ENCODE measurements at places on chromosomes 4 and X.

- peak; percentile 6 for DNase-seq
Observed at GRCh38 chr4:161256716-161257115, 907.1 kb downstream of the FSTL5 start.

DNA sequence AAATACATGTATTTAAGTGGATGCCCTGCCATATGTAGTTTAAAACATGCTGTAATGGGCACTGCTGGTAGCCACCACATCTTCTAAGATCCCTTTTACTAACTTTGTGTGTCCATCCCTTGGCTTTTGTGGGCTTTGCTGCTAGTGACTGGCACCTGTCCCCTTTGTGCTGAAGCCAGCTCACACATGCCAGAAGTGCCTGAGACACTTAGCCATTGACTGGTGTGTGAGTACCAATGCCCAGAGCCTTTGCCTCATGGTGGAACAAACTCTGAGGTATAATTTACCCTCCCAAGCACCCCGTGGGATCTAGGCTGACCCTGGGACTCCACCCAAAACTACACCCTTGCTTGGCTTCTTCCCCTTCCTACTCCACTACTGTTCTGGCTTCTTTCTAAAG is 33.0 kb downstream of the ARHGAP6 start:
- no peak for DNase-seq

DNA sequence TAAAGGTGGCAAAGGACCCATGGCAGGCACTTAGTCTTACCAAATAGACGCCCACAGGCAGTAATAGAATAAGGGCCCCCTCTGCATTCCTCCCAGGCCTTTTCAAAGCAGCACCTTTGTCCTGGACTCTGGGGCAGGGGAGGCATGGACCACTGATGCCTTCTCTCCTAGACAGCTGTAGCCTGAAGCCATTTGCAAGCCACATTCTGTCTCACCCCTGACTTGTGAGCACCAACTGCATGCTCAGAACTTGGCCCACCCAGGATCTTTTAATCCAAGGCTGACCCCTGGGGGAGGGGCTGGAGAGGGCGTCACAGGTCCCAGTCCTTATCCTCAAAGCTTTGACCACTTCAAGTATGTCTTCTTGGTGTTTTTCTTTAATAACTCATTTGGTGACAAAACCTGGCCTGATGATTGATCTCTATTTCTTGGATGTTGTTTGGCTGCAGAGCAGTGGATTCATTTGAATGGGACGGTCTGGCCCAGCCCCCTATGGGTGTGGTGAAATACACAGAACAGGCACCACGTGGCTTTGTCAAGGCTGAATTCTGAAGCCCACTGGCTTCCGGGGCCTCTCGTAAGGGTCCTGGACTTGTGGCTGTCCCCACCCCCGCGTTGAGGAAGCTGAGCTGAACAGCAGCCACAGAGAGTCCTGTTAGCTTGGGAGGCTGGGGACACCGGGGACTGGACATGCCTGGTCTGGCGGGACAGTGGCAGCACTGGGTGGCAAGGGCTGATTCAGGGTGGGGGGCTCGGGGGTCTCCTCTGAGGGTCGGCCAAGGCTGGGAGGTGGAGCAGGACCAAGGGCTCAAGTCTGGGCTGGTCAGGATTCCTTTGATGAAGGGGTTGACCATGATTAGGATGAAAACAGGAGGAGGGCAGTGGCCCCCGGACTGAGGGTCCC is 36.6 kb downstream of the ADRA2C start:
- no peak for DNase-seq

DNA sequence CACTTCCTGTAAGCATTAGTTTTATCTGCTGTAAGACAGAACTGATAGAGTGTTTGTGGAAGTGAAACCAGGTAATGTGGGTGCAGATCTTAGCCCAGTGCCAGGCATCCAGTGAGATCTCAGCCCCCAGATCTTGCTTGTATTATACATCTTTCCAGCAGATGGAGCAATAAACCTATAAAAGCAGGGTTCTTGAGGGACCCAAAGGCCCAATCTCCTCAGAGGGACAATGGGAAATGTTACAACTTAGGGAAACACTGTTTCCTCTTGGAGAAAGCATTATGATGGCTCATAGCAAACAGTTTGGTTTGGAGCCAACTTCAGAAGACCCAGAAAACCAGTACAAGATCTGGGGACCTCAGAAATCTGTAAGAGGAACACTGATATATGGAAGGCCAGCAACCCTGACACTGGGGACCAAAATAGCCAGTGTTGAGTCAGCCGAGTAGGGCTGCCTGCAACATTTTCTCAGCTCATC is 206.3 kb downstream of the SLC7A11 start:
- peak; percentile 34 for DNase-seq

DNA sequence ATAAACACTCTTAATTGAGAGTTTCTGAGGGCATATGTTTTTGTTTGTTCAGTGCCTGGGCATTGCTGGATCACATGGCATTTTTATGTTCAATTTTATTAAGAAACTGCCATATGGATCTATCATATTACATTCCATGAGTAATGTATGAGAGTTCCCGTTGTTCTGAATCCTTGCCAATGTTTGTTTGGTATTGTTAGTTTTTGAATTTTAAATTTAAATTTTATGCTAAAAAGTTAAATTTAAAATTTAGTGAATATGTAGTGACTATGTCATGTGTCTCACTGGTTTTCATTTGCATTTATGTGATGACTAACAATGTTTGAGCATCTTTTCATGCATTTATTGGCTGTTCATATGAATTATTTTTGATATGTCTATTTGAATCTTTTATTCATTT is 54.8 kb upstream of the GEMIN8 start:
- no peak for DNase-seq

GRCh38 chrX:19034025-19034424 is 50.1 kb upstream of the PHKA2 start:
- no peak for DNase-seq

GRCh38 chrX:74371425-74372222 is 49.7 kb upstream of the SLC16A2 start:
- DNase-seq, result no peak

GRCh38 chrX:132563976-132564375 is 75.1 kb upstream of the MBNL3 start:
- DNase-seq, result peak; percentile 0

- DNase-seq, result no peak
Observed at GRCh38 chrX:54223581-54223980, 40.5 kb upstream of the FAM120C start.

- DNase-seq, result no peak
Observed at GRCh38 chr4:47720787-47721186, 117.1 kb downstream of the CORIN start.

GRCh38 chrX:70324326-70324725 is 34.4 kb downstream of the KIF4A start:
- DNase-seq, result no peak

DNA sequence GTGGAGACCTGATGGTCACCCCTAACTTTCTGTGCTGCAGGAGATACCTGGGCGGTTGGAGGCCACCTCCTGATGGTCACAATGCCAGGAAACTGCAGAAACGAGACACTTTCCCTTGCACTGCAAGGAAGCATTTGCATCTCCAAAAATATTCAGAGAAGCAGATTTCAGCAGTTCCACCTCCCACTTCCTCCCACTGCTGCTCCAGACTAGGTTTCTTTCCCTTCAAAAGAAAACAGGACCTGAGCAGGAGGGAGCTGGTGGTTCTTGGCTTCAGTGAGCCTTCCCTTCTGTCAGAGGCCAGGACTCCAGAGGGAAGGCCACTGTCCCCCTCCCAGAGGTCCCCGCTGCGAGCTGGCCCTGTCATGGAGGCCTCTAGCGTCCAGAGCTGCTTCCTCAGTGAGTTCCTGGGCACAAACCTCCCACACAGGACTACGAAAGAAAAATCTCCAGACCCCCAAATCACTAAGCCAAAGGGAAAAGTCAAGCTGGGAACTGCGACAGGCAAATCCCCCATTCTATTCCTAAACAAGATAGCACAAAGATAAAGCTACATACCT is 35.9 kb downstream of the GPM6B start:
- DNase-seq, result no peak

DNA sequence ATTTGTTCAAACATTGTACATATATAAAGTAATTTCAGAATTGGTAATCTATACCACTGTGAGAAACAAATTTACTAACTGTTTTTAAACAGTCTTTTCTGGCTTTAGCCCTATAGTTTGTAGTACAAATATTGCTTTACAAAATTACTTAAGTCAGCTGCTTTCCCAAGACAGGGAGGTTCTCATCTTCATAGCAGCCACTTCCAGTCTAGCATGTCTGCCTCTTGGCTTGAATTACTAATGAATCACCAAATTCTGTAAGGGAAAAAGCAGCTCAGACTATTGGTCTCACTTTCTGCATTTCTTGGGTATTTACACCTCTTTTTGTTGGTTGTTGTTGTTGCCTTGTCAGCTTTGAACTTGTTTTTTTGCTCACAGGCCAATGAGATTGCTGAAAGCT is 187.2 kb downstream of the NPFFR2 start:
- no peak for DNase-seq

- DNase-seq, result no peak
Observed at GRCh38 chr4:155545456-155545855, 121.2 kb upstream of the GUCY1A1 start.

DNA sequence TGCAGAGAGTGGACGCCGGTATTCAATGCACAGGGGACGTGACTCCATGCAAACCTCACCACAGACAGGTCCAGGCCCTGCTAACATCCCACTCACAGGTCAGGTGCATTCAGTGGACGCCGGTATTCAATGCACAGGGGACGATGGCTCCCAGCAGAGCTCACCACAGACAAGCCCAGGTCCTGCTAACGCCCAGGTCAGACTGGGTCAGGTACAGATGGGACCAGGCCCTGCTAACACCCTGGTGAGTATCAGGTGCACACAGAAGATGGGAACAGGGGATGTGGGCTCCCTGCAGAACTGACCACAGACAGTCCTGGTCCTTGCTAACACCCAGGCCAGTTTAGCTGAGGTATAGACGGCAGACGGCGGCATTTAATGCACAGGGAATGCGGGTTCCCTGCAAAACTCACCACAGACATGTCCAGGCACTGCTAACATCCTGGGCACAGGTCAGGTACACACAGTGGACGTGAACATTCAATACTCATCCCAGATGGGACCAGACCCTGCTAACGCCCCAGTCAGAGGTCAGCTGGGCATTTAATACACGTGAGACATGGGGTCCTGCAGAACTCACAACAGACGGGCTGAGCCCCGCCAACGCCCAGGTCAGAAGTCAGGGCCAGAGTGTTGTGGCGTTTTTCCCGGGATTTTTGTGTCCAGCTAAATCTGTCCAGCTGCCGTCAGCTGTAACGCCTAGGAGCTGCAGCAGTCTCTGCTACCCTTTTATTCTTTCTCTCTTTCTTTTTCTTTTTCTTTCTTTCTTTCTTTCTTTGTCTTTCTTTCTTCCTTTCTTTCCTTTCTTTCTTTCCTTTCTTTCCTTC is 99.2 kb downstream of the SHOX start:
- no peak for DNase-seq

DNA sequence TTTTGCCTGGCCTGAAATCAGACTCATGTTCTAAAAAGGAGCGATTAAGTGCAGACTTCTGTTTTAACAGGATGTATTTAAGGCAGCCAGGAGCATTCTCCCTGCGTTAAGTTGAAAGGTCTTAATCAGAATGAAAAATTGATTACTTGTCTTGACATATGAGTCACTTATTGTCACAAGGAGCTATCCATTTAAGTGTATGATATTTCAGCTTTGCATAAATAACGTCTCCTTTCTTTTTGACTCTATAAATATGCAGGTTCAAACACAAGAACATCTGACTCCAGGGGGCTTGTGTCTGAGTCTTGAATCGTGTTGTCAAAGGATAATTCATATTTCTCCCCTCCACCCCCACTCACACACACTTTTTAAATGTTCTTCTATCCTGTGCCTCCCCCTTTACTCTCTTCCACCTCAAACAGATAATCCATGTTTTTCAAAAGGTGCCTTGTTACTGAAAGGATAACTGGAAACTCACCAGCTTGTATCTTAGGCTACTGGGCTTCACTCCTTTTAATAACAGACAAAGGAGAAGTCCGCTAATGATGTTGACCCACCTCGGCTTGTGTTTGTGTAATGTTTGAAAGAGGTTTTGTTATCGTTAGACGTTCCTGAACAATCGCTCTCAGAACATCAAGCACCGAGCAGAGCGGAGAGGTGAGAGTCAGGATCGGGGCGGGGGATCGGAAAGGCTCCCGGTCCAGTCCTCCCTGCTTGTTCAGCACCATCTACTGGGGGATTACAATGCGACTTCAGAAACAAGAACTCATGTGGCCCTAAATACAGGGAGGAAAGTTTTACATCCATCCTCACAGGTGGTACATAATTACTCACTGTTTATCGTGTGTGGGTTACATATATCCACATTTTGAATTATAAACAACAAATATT is 107.5 kb upstream of the RPL34 start:
- DNase-seq, result peak; percentile 68

- DNase-seq, result peak; percentile 23
Observed at GRCh38 chr4:175273995-175274753, 356.0 kb downstream of the ADAM29 start.

- no peak for DNase-seq
Observed at GRCh38 chr4:38821739-38822138, 17.1 kb upstream of the TLR1 start.

DNA sequence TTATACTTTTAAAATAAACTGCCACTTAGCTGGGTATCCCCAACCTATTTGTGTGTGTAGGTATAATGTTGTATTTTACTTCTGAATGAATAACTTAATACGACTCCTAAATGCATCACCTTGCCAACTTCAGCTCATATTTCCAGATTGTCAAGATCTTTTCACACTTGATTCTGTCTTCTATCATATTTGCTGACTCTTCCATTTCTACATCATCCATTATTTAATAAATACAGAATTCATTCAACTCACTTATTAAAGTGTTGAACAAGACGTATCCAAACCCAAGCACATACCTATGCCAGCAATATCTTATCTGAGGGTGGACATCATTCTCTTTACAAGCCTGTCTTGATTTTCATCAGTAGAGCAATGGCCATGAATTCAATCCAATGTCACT is 91.2 kb upstream of the FAM47C start:
- DNase-seq, result no peak

DNA sequence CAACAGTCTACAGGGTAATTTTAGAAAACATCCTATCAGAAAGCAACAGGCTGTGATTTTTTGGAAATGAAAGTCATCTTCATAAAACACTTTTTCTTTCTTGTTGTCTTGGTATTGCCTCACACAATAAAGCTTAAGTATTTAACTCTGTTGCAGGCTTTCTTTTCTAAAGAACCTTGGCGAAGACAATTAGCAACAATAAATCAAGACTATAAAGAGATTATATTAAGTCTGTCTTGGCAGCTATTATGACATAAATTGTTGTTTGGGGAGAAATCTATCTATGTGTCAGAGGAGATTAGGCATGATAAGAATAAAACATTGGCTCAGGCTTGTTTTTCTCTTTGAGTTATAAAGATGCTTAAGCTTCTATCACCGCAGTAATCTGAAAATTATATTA is 1774.8 kb downstream of the ARAP2 start:
- DNase-seq, result no peak

- DNase-seq, result no peak
Observed at GRCh38 chrX:42017971-42018370, 94.6 kb upstream of the CASK start.

GRCh38 chrX:114924856-114925255 is 92.6 kb downstream of the IL13RA2 start:
- DNase-seq, result peak; percentile 1

GRCh38 chr4:89509708-89510281 is 202.2 kb upstream of the GPRIN3 start:
- DNase-seq, result no peak

Measured in urothelium cell line (cell line).